ENCODE measurements at places on chromosomes 5 and 9.

GRCh38 chr5:180689071-180689694, 39.8 kb upstream of the FLT4 start:
- no peak for DNase-seq

DNA sequence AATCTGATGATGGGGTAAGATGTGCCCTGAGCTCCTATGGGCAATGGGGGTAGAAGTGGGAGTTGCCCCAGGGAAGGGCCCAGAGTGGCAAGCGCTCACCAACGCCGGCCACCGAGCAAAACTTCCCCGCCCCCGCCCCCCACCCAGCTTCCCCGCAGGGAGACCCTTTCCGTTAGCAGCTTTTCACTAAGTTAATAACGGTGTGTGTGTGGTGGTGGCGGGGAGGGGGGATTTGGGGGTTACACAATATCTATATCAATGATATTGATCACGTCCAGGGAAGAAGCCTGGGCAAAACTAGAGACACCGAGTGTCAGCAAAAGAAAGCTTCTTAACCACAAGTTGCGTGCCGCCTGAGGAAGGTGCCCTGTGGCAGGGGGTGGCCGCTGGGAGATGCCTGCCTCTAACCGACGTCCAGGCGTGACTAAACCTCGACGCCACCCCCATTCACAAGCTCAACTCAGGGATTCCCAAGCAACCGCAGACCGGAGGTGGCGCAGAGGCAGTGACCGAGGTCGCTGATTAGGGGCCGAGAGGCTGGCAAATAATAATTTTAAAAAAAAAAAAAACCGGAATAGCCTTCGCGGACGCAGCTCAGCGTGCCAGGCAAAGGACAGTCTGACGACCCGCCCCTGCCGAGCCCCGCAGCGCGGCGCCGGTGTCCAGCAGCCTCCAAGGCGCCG, 222.6 kb downstream of the MEF2C start:
- DNase-seq: no peak

DNA sequence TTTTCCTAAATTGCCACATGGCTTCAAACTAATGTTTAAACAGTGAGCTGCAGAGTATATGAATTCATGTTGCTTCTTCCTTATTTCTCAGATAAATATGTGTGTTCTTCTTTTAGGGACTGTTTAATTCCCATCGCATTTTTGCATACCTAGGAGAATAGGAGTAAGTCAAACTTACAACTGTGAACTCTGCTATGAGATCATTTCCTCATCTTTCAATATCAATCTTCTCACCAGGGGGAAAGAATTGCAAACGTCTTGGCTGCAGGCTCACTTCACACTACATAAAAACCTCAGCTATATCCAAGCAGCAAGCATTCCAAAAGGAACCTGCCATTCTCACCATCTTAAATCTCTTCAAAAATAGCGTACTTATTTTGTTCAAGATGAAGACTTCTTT, 271.0 kb downstream of the DNAH5 start:
- no peak for DNase-seq

GRCh38 chr9:106869458-106869857, 6.5 kb downstream of the ZNF462 start:
- no peak for DNase-seq

- DNase-seq: no peak
Observed at GRCh38 chr5:103260951-103261350, 2.4 kb downstream of the MACIR start.

DNA sequence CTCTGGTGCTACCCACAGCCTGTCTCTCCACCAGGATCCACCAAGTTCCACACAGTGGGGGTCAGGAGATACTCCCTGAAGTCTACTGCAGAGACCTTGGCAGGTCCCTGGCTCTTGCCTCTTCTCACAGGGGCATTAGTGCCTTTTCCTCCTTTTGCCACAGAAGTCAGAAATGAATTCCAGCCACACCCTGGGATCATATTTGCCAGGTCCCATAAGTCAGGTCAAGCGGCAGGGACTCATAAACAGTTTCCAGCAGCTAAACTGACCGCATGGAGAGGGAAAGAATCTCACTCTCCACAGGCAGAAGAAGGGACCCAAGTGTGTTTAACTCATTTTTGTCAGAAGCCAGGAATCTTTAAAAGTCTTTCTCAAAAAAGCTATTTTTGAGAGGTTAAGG, 13.3 kb upstream of the IFNK start:
- no peak for DNase-seq

- DNase-seq: no peak
Observed at GRCh38 chr5:5398071-5398470, 24.4 kb upstream of the ICE1 start.

DNA sequence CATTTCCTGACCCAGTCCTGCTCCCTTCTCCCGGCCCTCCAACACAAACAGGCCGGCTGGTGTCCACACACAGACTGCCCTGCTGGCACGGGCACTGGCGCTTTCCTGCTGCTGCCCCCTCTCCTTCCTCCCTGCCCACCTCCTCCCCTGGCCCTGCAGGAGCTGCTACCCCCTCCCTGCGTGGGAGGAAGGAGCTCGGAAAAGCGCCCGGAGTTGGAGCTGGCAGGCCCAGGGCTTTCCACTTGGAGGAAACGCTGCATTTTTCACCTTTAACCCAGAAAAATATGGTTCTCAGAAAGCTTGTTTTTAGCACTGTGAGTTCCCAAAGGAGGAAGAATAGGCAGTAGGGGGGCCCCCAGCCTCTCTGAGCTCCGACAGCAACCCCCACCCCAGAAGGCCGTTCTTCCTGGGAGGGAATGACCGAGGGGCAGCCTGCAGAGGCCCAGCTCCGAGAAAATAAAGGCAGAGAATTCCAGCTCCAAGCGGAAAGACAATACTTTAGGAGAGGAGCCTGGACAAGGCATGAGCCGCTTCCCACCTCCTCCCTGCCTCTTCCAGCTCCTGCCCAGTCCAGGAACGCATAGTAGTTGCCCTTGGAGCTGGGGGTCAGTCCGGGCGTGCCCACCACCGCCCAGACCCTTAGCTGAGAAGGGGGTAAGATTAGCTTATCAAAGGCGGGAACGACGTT, 88.9 kb downstream of the LIFR start:
- DNase-seq: no peak

- no peak for DNase-seq
Observed at GRCh38 chr5:96896276-96896675, 20.0 kb downstream of the ERAP2 start.

GRCh38 chr9:138105123-138105415, 227.5 kb downstream of the CACNA1B start:
- DNase-seq: no peak

DNA sequence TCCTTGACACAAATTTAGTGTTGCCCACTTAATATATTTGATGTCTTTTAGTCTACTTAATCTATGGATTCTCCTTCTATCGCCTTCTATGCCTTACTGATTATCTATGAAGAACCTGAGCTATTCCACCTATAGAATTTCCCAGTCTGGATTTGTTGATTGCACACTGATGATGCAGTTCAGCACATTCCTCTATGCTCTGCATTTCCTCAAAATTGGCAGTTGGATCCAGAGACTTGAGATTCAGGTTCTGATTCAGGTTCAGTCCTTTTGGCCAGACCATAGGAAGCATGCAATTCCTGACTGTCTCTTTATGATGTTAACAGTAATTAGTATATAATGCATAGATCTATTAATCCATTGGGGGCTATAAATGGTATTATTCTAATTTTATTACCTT, 13.8 kb downstream of the SLC22A5 start:
- DNase-seq: no peak

GRCh38 chr5:136781464-136781863, 416.1 kb upstream of the TRPC7 start:
- DNase-seq: no peak

DNA sequence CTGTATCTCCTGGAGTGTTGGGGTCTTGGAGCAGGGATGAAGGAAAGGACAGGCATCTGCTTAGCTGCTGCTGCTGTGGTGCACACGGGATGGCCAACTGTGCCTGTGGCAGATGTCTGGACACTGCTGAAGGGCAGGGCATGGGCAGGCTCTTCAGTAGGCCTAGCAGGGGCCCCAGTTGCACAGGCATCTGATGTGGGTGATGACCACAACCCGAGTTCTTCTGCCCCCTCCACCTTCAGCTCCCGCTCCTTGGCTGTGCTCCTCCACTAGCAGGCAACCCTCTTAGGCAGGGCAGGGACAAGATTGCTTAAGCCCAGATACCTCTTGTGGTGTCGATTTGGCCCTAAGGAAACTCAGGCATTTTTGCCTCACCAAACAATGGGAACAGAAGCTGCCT, 9.0 kb upstream of the MEGF10 start:
- DNase-seq: no peak

- DNase-seq: peak; percentile 75
Observed at GRCh38 chr5:111254613-111255012, 30.4 kb downstream of the CAMK4 start.

GRCh38 chr5:44943647-44944046, 134.9 kb downstream of the MRPS30 start:
- DNase-seq: no peak

DNA sequence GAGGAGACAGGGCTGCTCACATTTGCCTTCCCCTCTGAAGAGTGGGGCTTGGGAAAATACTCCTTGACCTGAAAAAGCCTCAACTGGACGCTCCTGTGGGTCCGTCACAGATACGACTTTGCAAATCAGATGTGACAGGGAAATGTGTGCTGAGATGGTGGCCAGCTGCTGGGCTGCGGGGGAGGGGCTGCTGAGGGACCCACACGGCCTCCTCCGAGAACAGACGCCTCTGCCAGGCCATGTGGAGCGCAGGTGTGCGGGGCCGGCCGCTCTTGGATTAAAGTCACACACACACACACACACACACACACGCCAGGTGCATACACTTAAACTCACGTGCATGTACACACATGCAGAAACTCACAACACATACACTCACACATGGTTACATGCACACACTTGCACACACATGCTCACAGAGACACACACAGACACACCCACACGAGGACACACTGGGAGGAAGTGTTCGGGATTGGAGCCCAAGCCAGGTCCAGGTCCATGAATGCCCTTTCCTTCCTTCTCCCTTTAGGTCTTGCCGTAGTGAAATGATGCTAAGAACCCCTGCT, 167.4 kb downstream of the GAPVD1 start:
- no peak for DNase-seq

DNA sequence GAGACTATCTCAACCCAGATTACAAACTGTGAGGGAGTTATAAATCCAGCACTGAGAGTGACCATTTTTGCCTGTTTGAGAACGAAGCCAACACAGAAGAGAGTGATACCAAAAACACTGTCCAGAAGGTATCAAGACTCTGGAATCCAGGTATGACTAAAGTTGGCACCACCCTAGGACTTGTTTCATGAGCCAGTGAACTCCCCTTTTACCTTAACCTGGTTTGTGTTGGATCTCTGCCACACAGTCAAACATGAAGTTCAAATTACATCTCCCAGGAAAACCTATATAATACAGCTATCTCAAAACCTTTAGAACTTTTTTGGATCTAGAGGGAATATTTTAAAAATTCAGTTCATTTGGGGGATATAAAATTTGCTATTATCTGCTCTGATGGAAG, 11.4 kb downstream of the ZBTB5 start:
- no peak for DNase-seq

DNA sequence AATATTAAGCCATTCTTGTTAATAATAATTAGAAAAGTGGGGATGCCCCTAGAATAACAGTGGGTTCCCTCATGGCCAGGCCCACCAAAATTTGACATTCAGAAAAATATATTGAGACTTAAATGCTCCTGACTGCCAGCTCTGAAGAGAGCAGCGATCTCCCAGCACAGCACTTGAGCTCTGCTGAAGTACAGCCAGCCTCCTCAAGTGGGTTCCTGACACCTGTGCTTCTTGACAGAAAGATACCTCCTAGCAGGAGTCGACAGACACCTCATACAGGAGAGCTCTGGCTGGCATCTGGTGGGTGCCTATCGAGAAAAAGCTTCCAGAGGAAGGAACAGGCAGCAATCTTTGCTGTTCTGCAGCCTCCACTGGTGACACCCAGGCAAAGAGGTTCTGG, 261.5 kb downstream of the DTWD2 start:
- DNase-seq: no peak

DNA sequence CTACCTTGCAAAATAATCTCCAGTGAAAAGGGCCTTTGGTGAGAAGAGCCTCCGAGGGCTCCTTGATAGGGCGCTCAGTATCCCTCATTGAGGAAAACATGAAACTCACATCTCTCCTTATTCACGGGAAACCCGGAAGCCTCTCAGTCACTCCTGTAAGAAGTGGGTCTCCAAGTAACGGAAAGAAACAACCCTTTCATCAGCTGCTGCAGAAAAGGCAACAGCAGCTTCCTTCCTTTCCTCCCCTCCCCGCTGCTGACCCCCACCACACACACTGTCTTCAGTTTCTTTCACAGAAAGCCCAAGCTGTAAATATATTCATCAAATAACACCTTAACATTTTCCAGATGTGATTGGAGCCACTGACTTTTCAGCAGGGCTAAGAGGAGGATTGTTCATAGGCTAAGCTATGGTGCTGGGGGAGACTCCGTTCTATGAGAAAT, 81.4 kb downstream of the C9orf152 start:
- no peak for DNase-seq

GRCh38 chr5:68287976-68288706, 72.6 kb downstream of the PIK3R1 start:
- peak; percentile 79 for DNase-seq

GRCh38 chr9:83649080-83649479, 26.1 kb downstream of the IDNK start:
- peak; percentile 89 for DNase-seq

DNA sequence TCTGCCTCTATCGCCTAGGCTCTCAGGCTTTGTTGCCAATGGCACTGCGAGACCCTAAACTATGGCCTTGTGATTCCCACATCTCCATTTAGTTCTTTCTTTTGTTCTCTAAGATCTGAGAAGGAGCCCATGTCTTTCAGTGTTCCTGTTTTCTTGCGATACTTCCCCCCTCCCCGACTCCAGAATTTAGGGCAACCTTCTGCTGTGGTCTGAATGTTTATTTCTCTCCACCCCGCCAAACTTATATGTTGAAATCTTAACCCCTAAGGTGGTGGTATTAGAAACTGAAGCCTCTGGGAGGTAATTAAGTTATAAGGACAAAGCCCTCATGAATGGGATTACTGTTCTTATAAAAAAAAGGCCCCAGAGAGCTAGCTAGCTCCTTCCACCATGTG, 6.4 kb downstream of the TMC1 start:
- no peak for DNase-seq

DNA sequence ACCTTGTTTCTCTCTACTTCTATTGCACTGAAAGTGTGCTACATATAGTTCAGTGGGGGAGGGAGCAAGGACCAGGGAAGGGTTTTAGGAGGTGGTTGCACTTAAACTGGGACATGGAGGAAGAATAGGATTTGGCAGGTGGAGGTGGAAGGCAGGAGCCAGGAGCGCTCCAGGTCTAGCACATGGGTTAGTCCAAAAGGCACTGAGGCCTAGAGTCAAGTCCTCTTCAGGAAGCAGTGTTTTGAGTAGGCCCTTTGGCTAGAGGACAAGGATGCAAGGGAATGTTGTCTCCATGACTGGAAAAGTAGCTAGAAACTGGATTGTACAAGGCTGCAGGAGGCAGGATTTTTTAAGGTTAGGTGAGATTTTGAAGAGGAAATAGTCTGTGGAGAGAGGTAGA, 31.5 kb downstream of the AOPEP start:
- no peak for DNase-seq

GRCh38 chr9:22141908-22142307, 132.8 kb upstream of the CDKN2B start:
- DNase-seq: no peak

- no peak for DNase-seq
Observed at GRCh38 chr9:5851445-5851844, 18.5 kb upstream of the ERMP1 start.

- DNase-seq: no peak
Observed at GRCh38 chr9:107952773-107953172, 463.2 kb upstream of the KLF4 start.

GRCh38 chr5:138911441-138911840, 36.3 kb upstream of the LRRTM2 start:
- no peak for DNase-seq

All from activated CD8-positive, alpha-beta memory T cell treated with anti-CD3 and anti-CD28 coated beads for 24 hours (primary cell).